ENCODE measurements at places on chromosomes 7 and 10.

DNA sequence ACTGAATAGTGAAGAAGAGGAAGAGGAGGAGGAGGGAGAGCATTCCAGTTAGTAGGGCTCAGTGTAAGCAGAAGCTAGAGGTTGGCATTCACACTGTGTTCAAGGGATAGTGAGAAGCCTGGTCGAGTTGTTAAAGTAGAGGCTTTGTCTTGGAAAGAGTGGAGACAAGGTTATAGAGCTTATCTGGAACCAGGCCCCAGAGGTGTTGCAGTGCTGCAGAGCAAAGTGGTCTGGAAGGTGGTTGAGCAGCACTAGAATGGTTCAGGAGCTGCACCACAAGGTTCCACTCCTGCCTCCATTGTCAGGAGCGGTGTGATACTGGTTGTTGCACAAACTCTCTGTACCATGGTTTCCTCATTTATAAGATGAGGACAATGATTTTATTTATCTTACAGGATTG is 8.8 kb upstream of the PCGF5 start:
- no peak for DNase-seq

GRCh38 chr7:265192-265997 is 24.6 kb upstream of the FOXL3 start:
- no peak for DNase-seq

- DNase-seq: no peak
Measured at GRCh38 chr7:158591944-158592343, 4.3 kb upstream of the PTPRN2 start.

DNA sequence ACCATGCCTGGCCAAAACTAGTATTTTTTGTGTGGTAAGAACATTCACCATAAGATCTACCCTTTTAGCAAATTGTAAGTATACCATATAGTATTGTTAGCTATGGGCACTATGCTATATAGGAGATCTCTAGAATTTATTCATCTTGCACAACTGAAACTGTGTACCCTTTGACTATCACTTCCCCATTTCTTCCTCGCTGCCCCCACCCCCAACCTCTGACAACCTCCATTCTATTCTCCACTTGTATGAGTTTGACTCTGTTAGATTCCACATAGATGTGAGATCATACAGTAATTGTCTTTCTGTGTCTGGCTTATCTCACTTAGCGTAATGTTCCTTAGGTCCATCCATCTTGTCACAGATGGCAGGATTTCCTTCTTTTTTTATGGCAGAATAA is 3.6 kb downstream of the CASP7 start:
- DNase-seq: no peak

- no peak for DNase-seq
Measured at GRCh38 chr7:27097686-27098577, 2.1 kb upstream of the HOXA1 start.

DNA sequence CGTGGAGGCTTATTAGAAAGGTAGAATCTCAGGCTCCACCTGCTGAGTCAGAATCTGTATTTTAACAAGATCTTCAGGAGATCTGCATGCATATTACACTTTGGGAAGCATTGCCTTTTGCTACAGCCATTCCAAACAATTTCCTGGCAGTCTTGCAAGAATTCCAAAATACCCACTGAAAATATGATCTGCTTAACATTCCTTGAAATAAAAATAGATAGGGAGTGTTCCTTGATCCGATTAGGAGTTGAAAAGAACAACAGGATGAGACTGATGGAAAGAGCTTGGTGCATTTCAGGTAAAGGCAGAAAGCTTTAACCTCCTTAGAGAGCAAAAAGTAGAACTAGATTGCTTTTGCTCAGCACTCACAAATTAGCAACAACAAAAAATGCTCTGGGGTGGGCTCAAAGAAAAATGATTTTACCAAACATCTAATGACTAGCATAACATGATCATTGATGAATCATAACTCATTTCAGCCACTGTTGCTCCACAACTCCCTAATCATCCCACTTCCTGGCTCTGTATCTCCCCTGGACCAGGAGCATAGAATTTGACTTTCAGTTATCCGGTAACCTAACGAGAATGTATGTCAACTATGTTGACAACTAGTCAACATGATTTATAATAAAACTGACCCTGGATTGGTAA is 115.2 kb downstream of the RNLS start:
- DNase-seq: peak; percentile 47

- DNase-seq: no peak
Measured at GRCh38 chr7:145216866-145217265, 381.0 kb upstream of the TPK1 start.

- DNase-seq: no peak
Measured at GRCh38 chr7:110760341-110760740, 330.6 kb upstream of the LRRN3 start.

Measured in fibroblast of skin of scalp (primary cell).